Hematopoietic multipotent progenitor cell treated with erythropoietin and hydrocortisone succinate and interleukin-3 and kit ligand, for 17 days (in vitro differentiated cells): ENCODE measurements at places on chromosomes 1 and 21.

- no peak for DNase-seq
Measured at GRCh38 chr1:163872067-163872466, 550.3 kb downstream of the NUF2 start.

GRCh38 chr21:38311765-38312164 lies 55.0 kb downstream of the KCNJ15 start:
- no peak for DNase-seq

DNA sequence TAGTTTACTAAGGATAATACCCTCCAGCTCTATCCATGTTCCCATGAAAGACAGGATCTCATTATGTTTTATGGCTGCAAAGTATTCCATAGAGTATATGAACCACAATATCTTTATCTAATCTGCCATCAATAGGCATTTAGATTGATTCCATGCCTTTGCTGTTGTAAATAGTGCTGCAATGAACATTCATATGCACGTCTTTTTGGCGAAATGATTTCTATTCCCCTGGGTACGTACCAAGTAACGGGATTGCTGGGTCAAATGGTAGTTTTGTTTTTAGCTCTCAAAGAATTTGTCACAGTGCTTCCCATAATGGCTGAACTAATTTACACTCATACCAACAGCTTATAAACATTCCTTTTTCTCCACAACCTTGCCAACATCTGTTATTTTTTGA lies 750.9 kb downstream of the BRINP3 start:
- no peak for DNase-seq

DNA sequence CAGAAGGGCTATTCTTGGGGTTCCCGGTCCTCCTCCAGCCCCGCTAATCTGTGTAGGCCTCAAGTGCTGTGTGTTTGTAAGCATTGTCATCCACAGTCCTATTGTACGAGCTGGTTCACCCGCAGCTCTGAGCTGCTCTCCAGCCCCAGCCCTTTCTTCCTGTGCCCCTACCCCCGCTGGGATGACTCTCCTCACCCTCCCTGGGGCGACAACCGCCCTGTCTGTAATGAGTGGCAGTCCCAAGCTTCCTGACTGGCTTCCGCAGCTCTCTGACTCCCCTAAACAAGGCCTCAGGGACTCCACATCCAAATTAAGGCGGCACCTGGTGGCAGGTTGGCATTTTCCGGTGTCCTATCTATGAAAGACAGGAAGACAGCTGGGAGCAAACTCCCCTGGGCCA lies 45.8 kb downstream of the TFF3 start:
- DNase-seq, result no peak

GRCh38 chr1:30789388-30790255 lies 32.0 kb upstream of the LAPTM5 start:
- DNase-seq, result no peak

DNA sequence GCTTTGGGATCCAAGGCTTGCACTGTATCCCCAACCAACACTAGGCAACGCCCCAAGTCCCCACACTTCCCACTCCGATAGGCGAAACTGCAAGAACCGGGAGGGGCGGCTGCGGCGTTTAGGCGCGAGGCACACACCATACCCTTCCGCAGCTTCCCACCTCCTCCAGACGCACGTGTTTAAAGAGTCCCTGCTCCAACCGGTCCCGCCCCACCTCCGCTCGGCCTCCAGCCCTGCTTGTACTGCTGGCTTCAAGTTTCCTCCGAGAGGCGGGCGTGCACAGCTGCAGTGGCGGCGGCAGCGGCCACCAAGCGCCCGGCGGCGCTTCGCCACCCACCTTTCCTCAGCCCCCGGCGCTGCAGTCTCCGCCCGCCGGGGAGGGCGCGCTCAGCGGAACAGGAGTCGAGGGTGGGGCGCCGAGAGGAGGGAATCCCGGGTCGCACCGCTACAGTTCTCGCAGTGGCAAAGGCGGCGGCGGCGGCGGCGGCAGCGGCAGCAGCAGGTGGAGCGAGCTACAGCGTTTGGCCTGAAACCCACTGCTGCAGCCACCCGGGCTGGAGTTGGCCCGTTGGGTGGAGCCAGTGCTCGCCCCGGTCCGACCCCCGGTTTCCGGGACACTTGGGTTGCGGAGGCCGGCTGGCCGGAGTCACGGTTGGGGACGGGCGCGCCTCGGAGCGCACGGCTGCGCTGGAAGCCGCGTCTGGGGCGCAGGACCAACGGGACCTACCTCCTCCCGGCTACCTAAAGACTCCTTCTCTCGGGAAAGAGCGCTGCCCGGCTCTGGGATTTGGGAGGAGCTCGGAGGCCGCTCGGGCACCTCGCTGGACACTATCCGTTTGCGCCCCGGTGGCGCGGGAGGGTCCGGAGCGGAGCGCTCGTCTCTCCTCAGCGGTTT lies at the start of gene CNIH3:
CNIH3 (plus strand) TSS at position 457 of the 895 bp plus-strand sequence. CDS start 858 bp downstream, outside the sequence.
- no peak for DNase-seq

DNA sequence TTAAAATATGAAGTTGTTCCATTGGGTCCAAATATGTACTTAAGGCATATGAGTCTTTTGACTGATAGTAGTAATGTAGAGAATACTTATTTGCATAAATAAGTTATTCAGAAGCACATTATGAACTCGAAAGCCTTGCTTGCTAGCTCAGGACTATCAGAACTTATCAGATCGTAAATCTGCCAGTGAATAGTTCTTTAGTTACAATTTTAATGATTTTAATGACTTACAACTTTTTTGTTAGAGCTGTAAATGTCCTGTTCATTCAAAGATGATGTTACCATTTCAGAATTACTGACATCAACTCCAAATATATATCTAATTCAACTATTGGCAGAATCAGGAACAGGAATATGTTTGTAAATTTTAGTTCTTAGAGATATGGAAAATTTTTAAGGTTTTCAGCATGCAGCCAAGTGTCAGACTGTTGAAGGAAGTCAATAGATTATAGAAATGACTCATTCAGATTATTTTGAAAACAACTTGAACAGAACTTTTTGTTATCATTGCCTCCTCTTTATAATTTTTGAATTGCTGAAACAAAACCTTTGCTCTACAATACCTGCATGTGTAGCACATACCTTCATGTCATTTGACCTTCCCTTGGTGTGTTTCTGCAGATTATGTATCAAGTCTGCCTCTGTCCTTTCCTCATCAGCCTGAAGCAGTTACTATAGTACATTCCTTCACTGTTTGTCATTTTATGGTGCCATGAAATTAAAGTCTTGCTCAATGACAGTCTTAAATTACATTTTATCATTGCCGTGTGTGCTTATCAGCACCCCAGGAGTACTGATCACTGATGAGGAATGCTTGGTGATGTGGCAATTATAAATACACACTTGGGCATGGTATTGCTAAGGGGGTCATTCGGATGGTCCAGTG lies 44.9 kb downstream of the LRRC8D start:
- DNase-seq, result no peak

- no peak for DNase-seq
Measured at GRCh38 chr1:35807614-35808449, at the start of gene AGO4. TSS of gene AGO4 (plus strand) at chr1:35808016. CDS start at chr1:35808417, 401 bp downstream.
